Activated T-cell treated with anti-CD3 and anti-CD28 coated beads, Interleukin-2, amount 50 U/mL, for 48 hours (primary cell): ENCODE measurements at places on chromosomes 6 and 20.

DNA sequence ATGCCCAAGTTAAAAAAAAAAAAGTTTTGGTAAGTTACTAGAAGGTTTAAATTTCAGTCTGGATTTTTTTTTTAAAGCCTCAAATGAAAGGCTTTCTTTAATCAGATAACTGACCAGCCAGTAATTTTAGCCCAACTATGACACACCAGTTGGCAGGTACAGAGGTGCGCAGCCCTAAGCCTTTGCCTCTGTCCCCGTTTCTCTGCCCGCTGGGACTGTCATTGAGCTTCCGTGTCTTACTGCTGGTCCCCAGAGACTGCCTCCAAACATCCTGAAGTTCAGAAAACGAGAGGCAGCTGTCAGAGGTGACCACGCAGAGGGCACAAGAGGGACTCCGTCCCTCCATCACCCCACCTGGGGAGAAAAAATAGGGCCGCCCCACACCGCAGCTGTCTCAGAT is 118.2 kb downstream of the RPS12 start:
- DNase-seq, result no peak

DNA sequence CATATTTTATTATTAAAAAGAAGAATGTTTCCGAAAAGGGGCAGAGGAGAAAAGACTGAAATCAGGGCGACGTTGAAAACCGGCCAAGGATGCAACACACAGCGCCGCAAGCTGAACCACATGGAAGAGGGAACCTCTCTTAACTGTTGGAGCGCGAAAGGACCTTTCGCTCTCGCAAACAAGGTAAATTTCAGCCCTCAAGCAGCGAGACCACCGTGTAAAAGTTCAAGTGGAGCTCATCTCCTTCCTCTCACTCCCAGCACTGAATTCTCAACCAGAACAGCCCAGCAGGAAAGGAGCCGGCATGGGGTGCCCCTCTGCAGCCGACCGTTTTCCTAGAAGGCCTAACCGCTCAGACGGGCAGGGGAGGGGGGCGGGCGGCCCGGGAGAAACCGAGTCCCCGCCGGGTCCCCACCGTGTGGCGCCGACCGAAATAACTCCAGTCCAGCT is 621 bp downstream of the GPR63 start:
- DNase-seq, result no peak

GRCh38 chr6:13615792-13616120 is 621 bp downstream of the NOL7 start:
- peak; percentile 55 for DNase-seq

- no peak for DNase-seq
These were observed 40.1 kb downstream of the ZBTB2 start for GRCh38 chr6:151351146-151351700.

- DNase-seq, result no peak
These were observed 734 bp downstream of the MMS22L start for GRCh38 chr6:97282238-97282725.

DNA sequence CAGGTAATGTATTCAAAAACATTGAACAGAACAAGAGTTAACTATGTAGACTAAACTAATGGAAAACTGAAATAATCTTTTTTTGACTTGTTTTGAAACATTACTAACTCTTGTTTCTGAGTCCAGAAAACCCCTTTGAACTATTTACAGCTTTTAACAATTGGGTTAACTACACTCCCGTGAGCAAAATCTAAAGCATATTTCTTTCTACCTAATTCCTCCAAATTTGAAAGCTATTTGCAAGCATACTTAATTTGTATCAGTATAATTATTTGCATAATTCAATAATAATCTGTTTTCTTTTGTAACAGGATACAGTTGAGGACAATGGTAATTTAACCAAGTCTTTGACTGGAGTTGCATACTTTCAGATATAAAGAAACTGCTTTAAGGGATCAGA is 62.6 kb upstream of the AGPAT4 start:
- no peak for DNase-seq

DNA sequence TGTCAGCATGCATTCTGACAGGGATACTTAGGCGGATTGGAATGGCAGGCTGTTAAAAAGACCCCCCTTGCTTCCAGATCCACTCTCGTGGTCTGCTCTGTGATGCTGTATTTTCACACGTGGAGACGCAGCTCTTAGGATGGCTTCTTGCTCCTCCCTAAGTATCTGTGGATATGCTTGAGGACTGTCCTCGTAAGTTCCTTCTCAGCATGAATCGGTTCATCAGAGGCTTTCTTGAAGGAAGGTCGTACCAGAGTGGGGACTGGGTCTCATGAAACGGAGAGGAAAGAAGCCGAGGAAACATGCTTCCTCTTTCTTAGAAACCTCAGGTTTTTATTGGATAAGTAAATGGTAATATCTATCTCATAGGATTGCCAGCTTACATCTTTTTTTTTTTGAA is 220.4 kb downstream of the FARS2 start:
- no peak for DNase-seq

GRCh38 chr6:36914227-36914794 is 28.6 kb downstream of the C6orf89 start:
- DNase-seq, result peak; percentile 26

GRCh38 chr6:142302421-142303175 is 791 bp downstream of the ADGRG6 start:
- no peak for DNase-seq

- peak; percentile 21 for DNase-seq
These were observed 54.8 kb upstream of the MBOAT1 start for GRCh38 chr6:20266851-20267608.

DNA sequence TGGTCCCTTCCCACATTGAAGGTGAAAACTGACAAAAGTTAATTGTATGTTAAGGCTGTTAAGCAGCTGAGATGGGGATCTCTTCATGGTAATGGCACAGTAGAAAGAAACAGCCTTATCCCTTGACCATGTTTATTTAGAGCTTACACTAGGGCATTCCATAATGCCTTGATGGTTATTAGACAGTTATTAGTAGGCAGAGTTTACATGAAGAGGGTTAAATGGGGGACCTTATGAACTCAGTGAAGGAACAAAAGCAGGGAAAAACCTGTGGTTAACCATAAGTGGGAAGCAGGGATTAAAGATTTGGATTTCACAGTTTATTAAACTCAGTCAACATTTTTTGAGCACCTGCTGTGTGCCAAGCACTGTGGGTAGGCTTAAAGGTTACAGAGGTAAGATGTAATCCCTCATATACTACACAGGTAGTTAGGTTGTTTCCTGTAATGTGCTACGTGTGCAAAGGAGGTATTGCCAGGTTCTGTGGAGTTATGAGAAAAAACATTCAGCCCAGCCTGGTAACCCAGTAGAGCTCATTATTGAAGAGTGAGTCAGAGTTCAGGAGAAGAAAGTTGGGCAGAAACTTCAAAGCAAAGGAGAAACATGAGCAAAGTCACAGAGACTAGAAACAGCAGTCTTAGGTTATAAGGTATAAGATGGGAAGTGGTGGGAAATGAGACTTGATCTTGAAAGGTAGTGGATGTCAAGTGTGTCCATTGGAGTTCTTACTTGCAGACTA is 32.3 kb upstream of the GNRH2 start:
- no peak for DNase-seq

DNA sequence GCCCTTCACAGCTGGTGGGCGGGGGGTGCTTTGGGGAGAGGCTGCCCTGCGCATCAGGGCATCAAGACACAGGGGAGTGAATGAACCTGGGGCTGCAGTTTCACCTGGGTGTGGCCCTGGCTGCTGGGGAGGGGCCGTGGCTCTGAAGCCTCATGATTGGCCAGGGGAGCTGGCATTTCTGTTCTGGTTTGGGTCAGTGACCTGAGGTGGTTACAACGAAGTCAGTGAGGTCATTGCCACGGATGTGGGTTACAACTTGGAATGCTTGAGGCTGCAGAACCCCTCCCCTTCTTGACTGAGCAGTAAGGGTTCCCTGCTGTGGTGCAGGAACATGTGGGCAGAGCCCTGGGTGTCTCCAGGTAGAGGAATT is 3.0 kb downstream of the TCEA2 start:
- peak; percentile 81 for DNase-seq

DNA sequence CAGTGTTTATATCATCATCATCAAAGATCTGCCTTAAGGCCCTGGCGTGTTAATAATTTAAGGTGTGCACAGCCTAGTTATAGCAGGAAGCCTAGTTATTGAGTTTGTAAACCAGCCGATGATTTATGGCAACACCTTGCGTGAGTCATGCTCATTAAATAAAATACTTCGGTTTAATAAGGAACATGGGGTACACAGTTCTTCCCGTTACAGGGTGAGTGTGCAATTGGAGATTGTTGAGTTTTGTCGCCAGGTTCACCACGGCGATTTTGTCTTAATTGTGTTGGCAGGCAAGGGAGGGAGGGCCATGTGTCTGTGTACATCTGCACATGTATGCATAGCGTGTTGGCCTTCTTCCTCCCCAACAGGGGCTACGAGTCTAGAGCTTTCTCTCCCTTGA is 104.0 kb downstream of the TFAP2A start:
- DNase-seq, result no peak

DNA sequence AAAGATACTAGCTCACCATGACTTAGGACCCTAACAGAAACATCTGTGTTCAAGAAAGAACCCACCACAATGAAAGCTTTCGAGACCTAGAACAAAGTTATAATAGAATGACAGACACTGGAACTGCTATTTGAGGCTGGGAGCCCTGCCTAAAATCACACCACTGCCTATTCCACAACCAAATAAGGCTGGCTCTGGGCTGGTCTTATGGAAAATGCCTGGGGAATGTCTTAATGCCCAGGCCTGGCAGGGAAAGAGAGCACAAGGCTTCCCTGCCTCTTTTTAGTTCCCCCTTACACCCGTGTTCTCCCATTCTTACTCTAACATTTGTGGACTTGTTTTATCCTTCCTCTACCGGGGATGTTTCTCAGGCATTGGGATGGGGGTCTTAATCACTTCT is 5.6 kb upstream of the METTL24 start:
- no peak for DNase-seq

DNA sequence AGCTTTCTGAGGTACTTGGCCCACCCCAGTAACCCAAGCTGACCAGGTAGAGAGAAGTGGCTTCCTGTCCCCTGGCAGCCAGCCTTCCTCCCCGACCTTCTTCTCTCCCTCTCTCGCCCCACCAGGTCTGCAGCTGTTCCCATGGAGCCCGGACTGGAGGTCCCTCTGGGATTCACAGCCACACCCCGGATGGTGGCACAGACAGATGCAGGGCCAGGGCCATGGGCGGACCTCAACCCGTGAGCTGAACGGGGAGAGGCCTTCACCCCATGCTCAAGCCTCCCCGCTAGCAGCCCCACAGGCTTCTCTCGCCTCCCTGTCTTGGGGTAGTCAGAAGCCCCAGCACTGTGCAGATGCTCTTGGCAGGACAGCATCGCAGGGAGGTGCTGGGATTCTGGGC is 41.3 kb downstream of the CPXM1 start:
- peak; percentile 7 for DNase-seq

GRCh38 chr20:42938441-42939205 is 251.1 kb downstream of the PTPRT start:
- DNase-seq, result no peak

GRCh38 chr20:64082820-64083377 is 1.3 kb downstream of the LKAAEAR1 start:
- DNase-seq, result no peak

DNA sequence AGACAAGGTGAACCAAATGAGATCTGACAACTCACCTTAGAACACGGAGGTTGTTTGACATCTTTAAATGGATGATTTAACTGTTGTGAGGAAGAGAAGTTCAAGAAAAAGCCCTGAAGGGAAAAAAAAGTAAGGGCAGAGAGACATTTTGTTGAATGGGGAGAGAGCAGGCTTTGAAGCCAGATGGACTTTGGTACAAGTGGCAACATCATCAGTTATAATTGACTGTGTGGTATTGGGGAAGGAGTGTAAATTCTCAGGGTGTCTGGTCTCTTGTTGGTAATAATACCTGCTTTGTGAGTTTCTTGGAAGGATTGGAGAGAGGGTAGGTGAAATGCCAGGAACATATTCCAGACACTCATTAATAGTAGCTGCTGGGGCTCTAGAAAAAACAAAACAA is 21.6 kb downstream of the OGFRL1 start:
- DNase-seq, result no peak

GRCh38 chr20:60052322-60052721 is 94.1 kb downstream of the CDH26 start:
- no peak for DNase-seq

DNA sequence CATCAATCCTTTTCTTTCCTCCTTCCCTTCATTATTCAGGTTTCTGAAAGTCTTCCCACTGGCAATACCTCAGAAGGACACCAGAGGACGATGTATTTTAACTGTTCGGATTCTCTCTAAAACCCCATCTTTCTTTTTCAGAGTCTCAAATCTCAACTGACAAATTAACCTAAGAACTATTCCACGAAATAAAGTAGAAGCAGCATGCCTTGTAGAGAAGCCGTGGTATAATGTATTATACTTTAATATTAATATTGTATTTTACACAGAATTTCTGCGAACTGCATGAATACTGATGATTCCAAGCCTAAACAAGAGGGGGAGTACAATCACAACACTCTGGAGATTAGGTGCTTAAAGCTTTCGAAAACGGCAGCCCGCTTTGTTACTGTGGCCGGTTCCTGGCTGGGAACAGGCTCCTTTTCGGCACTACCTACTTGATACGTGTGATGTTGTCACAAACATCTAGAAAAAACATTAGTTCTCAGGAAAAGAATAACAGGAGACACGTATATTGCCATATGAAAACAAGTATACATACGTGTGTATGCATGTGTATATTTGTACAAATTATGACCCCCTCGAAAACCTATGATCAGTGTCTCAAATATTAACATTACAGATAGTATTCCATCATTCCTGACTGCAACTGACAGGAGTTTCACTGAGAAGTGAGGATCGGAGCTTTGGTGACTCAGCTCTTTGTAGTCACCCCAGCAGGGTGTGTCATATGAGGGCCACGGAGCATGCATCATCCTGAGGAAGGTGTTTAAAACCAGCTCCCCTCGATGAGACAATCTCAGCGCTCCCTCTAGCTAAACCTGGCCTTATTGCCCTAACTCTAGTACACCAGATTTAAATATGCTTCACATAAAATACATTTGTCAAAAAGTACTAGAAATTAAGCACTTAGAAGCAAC is 319.7 kb upstream of the TCF21 start:
- peak; percentile 26 for DNase-seq
